ENCODE measurements at places on chromosomes 3 and 15.

DNA sequence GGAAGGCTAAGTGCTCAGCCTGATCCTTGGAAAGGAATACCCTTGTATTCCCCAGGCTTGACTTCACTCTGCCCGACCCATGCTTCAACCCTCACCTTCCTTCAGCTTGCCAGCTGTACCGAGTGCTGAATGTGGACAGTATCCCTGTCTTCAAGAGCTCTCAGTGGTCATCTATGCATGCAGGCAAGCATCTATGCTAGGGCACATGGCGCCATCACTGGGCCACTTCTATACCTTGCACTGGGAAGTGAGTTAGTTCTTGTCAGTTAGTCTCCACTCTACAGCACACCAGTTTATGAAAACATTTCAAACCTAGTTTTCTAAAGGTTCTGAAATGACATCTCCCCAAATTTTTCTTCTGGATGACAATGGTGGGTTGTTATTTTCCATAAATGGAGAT lies 82.0 kb upstream of the MYRIP start:
- H3K36me3 ChIP-seq = no peaks in the 10 kb centered on the region
- H3K4me1 ChIP-seq = no peaks in the 10 kb centered on the region
- no peak overlapping the region for H3K4me3 ChIP-seq
- DNase-seq = no peak
- no peaks in the 10 kb centered on the region for H3K27me3 ChIP-seq
- H3K27ac ChIP-seq = no peak overlapping the region

- no peaks in the 10 kb centered on the region for H3K27me3 ChIP-seq
- H3K4me1 ChIP-seq = no peaks in the 10 kb centered on the region
- no peak overlapping the region for H3K27ac ChIP-seq
- no peaks in the 10 kb centered on the region for H3K36me3 ChIP-seq
- H3K4me3 ChIP-seq = no peak overlapping the region
Observed at GRCh38 chr3:180802837-180803236, 109.6 kb upstream of the FXR1 start.

DNA sequence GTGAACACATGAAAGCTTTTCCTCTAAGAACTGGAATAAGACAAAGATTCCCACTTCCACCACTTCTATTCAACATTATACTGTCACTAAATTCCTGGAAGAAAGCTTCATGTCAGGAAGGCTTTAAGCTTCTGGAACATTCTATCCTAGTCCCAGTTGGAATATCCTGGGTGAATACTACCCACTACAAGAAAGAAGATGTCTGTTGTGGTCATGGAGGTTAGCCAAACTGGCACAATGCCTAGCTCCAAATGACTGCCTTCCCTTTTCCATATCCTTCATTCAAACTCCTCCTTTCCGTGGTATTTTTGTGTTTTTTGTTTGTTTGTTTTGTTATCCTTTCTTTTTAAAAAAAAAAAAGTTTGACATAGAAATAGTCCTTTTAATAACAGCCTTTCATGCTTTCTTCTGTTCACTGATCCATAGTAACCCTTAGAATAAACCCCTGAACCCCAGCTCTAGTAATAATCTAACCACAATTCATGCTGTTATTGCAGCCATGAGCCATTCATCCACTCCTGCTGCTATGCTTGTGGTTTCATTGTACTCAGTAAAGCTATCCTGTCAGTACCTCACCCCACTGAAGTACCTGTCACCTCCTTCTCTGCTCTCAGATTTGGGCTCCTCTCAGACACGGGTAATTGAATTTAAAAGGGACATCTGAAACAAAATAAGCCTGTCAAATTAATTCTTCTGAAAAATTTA lies 447.5 kb downstream of the IGSF11 start:
- H3K27me3 ChIP-seq = no peaks in the 10 kb centered on the region
- no peak overlapping the region for H3K27ac ChIP-seq
- no peaks in the 10 kb centered on the region for H3K36me3 ChIP-seq
- H3K4me3 ChIP-seq = no peak overlapping the region

GRCh38 chr3:27025718-27026117 lies 343.5 kb downstream of the NEK10 start:
- no peak overlapping the region for H3K27ac ChIP-seq
- H3K4me1 ChIP-seq = no peaks in the 10 kb centered on the region
- H3K27me3 ChIP-seq = no peaks in the 10 kb centered on the region
- no peaks in the 10 kb centered on the region for H3K36me3 ChIP-seq

- peak within 1 kb of the TSS; percentile 48 for H3K4me3 ChIP-seq
- no peaks in the 10 kb centered on the region for H3K36me3 ChIP-seq
- H3K27ac ChIP-seq = peak within 1 kb of the TSS; percentile 69
- H3K4me1 ChIP-seq = peaks cover 47% of the 10 kb centered on the region
- DNase-seq = no peak
Observed at GRCh38 chr3:9902372-9903237, at the start of gene IL17RE. IL17RE (plus strand) TSS chr3:9902848; CDS start chr3:9902933, 85 bp downstream.

- H3K27ac ChIP-seq = no peak overlapping the region
- H3K27me3 ChIP-seq = no peaks in the 10 kb centered on the region
- H3K4me1 ChIP-seq = no peaks in the 10 kb centered on the region
- no peaks in the 10 kb centered on the region for H3K36me3 ChIP-seq
- no peak for DNase-seq
Observed at GRCh38 chr3:27392950-27393679, 23.9 kb upstream of the NEK10 start.

GRCh38 chr3:143188881-143189280 lies 69.3 kb downstream of the CHST2 start:
- H3K4me1 ChIP-seq = no peaks in the 10 kb centered on the region
- no peak for DNase-seq
- no peak overlapping the region for H3K4me3 ChIP-seq
- no peak overlapping the region for H3K27ac ChIP-seq
- H3K36me3 ChIP-seq = no peaks in the 10 kb centered on the region

- no peak overlapping the region for H3K4me3 ChIP-seq
- no peaks in the 10 kb centered on the region for H3K4me1 ChIP-seq
- no peaks in the 10 kb centered on the region for H3K36me3 ChIP-seq
- H3K27ac ChIP-seq = peak overlapping the region; percentile 6
- no peaks in the 10 kb centered on the region for H3K27me3 ChIP-seq
Observed at GRCh38 chr3:148975248-148975647, 16.1 kb upstream of the GYG1 start.

DNA sequence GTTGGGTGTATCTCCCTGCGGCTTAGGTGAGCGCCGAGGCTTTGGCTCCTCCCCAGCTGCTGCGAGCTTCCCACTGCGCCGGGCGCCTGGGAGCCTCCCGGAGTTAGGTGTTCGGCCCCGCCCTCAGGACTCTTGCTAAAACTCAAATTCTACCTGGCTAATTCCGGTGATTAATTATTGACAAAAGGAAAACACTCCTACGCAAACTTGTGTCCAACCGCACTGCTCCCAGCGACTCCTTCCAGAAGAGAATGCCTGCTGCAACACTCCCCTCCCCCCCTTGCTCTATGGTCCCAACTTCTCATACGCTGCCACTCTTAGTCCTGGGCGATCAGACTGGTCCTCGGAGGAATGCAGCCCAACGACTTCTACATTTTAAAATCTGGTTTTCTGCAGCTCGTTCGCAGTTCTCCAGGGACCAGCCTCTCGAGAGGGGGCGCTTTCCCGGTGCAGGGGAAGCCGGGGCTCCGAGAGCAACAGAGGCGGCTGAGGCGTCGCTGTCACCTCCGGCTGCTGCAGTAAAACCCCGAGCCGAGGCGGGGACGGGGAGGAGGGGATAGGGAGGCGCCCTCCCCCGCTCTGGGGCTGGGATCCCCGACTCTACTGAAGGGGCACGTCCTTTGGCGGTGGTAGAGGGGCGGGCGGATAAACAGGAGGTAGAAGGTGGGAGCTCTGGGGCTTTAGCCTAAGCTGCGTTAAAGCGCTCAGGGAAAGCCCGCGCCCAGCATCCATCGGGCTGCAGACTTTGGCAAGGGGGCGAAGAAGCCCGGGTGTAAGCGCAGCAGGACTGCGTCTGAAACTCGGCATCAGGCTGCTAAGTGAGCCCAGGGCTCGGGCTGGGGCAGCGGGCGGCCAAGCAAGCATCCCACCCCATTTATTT lies at the start of gene SPTSSB:
Gene SPTSSB (minus strand): TSS at position 77 of the 880 bp plus-strand sequence. CDS start 25,194 bp downstream, outside the sequence.
- peak within 1 kb of the TSS; percentile 57 for H3K4me3 ChIP-seq
- H3K27ac ChIP-seq = peak within 1 kb of the TSS; percentile 65
- peaks cover 17% of the 10 kb centered on the region for H3K4me1 ChIP-seq
- H3K27me3 ChIP-seq = no peaks in the 10 kb centered on the region
- no peaks in the 10 kb centered on the region for H3K36me3 ChIP-seq

DNA sequence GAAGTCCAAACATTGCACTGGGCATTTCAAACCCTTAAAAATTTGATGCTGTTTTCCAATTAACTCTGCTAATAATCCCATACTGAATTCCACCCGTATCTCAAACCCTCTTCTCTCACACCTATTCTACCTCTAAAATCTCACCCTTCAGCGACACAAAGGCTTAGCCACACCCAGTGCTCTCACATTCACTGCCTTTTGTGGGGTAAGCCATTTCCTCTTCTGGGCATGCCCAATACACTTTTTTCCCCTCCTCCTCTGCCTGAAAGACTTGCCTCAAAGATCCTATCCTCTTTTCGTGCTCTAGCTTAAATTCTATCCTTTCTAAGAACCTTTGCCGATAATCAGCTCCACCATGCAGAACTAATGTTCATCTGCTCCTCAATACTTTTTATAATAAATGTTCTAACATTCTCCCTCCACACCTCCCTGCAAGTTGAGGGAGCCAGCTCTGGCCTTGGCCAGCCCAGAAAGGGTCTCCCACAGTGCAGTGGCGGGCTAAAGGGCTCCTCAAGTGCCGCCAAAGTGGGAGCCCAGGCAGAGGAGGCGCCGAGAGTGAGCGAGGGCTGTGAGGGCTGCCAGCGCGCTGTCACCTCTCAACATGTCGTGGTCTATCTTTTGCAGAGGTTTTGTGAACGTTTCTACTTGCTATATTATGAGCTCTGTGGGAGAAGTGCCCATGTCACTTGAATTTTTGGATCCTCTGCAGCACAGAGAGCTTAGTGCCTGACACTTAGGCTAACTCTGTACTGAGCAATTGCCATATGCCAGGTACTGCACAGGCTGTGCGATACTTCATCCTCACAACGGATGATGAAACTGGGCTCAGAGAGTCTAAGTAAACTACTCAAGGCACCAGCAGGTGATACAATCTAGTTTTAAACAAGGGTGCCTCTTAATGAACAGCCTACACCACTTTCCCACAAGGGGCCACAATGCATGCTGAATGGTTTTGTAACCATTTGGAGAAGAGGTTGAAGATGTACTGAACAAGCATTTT lies 53.6 kb upstream of the BCL6 start:
- H3K36me3 ChIP-seq = no peaks in the 10 kb centered on the region
- H3K27me3 ChIP-seq = no peaks in the 10 kb centered on the region
- no peak for DNase-seq
- H3K4me1 ChIP-seq = no peaks in the 10 kb centered on the region
- H3K27ac ChIP-seq = no peak overlapping the region

DNA sequence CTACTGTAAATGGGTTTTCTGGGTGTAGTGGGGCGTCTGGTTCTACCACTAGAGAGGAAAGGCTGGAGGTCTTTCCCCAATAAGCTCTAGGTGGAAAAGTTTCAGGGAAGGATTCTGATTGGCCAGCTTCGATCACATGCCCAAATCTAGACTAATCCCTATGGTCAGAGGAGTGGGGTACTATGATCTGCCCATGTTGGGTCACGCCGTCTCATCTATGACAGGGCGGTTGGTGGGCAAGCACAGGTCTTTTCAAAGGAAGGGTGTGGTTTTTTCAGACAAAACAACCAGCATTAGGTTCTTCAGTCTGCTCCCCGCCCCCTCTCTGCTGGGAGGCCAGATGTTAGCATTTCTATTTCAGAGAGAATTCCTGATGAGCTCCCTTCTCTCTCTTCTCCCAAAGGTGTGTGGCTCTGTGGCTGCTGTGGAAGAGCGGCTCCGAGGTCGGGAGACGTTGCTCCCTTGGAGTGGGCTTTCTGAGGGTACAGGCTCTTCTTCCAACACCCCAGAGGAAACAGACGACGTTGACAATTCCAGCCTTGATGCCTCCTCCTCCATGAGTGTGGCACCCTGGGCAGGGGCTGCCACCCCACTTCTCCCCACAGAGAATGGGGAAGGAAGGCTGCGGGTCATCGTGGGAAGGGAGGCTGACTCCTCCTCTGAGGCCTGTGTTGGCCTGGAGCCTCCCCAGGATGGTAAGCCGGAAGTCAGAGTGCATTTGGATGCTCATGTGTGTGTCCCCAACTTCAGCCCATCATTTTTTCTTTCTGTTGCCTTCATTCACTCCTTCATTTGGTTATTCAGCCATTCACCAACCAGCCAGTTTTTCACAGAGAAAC lies 9.7 kb upstream of the TATDN2 start:
- no peak for DNase-seq
- no peak overlapping the region for H3K27ac ChIP-seq
- H3K36me3 ChIP-seq = peaks cover 17% of the 10 kb centered on the region
- no peak overlapping the region for H3K4me3 ChIP-seq

DNA sequence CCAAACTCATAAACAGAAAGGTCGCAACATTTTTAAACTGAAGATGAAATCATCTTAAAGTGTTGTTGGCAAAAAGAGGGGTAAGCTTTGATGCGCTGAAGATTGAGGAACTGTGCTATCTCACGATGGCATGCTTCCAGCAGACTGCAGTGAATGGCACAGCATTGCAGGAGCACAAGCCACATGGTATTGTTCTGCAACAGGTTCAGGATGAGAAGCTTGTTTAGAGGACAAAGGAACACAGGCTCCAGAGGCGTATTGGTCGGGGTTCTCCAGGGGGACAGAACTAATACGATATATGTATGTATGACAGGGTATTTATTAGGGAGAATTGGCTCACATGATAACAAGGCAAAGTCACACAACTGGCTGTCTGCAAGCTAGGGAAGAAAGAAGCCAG lies 13.8 kb upstream of the PLD1 start:
- H3K36me3 ChIP-seq = no peaks in the 10 kb centered on the region
- DNase-seq = no peak
- H3K4me3 ChIP-seq = no peak overlapping the region
- peaks cover 10% of the 10 kb centered on the region for H3K4me1 ChIP-seq
- peak overlapping the region; percentile 46 for H3K27ac ChIP-seq
- no peaks in the 10 kb centered on the region for H3K27me3 ChIP-seq

- H3K4me3 ChIP-seq = no peak overlapping the region
- H3K36me3 ChIP-seq = no peaks in the 10 kb centered on the region
- no peak overlapping the region for H3K27ac ChIP-seq
- no peaks in the 10 kb centered on the region for H3K4me1 ChIP-seq
- no peak for DNase-seq
Observed at GRCh38 chr15:77781151-77781945, 148.6 kb upstream of the LINGO1 start.

DNA sequence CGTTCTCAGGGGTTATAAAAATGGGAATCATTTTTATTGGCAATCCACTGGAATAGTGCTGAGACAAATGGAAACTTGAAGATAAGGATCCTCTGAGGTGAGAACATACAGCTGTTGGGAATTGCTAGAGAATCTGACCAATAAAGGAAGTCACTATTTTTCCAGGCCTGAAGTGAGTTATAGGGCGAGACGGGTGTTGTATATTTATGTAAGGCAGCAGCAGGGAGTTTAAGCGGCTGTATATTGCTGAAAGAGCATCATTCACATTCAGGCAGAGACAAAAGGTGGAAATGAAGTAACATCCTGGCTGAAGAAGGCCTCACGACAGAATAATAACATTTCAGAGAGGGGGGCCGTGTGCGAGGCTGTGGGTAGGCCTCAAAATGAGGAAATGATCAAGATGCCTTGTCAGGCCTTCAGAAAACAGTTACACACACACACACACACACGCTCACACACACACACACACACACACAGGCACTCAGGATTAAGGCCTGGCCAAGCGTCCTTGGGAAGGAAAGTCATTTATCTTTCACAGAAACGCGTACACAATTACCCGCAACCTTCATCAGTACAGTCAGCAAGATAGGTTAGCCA lies 964.9 kb upstream of the NR2F2 start:
- no peaks in the 10 kb centered on the region for H3K27me3 ChIP-seq
- peaks cover 4% of the 10 kb centered on the region for H3K4me1 ChIP-seq
- no peak for DNase-seq

GRCh38 chr15:77870195-77871065 lies 207.1 kb downstream of the TBC1D2B start:
- no peaks in the 10 kb centered on the region for H3K36me3 ChIP-seq
- no peak overlapping the region for H3K27ac ChIP-seq
- H3K27me3 ChIP-seq = no peaks in the 10 kb centered on the region
